Activated CD8-positive, alpha-beta memory T cell treated with anti-CD3 and anti-CD28 coated beads, Interleukin-2, amount 10 ng/mL, durations not matched to agents 7 days and 5 days (primary cell): ENCODE measurements at places on chromosomes 6 and 20. TPM values are rescaled to one million over a fixed set of nuclear protein-coding genes. Genes with fewer than 3 reads are reported as not detected.

The BMP5 gene
- total RNA-seq = not detected

The APOBEC2 gene
- not detected for total RNA-seq

The ZSCAN31 gene
- total RNA-seq = 1.0 TPM

The FAM50B gene
- 10.6 TPM for total RNA-seq

The CLVS2 gene
- not detected for total RNA-seq
